Midbrain (tissue), 1 donor: ENCODE measurements at places on chromosomes 2 and 18.

DNA sequence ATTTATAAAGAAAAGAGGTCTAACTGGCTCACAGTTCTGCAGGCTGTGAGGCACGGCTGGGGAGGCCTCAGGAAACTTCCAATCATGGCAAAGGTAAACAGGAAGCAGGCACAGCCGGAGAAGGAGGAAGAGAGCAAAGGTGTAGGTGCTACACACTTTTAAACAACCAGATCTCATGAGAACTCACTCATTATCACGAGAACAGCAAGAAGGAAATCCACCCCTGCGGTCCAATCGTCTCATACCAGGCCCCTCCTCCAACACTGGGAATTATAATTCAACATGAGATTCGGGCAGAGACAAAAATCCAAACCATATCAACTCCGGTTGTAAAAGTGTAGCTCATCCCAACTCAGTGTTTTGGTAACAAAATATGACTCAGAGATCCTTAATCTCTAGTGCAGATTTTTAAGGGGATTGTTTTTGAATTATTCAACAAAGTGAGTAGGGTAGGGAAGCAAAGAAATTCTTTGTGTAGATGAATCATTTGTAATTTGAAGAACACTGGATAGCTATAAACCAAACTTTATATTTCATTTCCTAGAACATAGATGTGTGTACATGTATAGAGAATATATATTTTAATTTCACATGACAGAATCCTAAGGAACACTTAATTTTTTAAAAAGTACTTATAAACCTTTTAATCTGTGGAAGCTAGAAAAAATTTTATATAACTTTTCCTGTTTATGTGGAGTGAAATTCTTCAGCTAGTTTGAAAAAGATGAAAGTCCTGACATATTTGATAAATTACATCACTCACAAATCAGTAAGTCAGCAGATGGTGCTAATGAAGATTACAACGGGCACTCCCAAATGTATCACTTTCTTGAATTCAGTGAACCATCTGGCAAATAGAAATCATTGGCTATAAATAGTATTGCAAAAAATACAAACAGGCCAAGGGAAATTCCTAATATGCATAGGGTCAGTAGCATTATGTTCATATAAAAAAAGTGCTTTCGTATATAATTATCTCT lies 130.1 kb downstream of the OLA1 start:
- DNase-seq, result no peak

DNA sequence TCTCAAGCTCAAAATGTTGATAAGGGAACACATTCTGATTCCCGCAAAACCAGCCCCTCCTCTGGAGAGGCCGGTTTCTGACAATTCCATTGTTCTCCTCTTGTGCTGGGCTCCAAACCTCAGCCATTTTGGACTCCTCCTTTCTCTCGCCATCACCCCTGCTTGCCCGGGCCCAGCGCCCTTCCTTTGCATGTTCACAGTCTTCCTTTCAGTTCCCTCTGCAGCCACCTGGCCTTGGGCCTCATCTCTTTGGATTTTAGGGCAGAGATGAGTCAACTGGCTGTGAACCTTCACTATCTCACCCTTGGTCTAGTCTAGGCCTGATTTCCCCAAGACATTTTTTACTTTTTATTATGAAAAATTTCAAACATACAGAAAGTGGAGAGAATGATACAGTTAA lies 155.9 kb upstream of the MAP3K20 start:
- no peak for DNase-seq

DNA sequence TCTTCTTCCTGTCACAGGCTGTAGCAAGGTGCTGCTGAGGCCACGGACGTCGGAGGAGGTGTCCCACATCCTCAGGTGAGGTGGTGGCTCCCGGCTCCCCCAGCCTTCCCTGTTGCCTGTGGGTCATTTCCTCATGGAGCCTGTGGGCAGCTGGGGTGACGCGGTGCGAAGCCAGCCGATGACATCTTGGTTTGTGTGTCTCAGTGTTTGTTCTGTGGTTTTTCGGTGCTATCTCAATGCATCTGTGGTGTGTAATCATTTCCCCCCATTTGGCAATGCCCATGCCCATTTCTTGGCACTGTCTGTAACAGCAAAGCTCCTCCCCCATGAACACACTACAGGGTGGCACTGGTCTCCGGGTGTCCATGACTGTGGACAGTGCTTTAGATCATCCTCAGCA lies 6.6 kb downstream of the D2HGDH start:
- DNase-seq, result no peak

- DNase-seq, result no peak
Observed at GRCh38 chr2:218400930-218401881, 1.5 kb downstream of the CTDSP1 start.

GRCh38 chr2:26401739-26402541 lies at the start of gene DRC1:
Gene DRC1 (plus strand): TSS chr2:26401920. CDS start chr2:26401990, 70 bp downstream.
- DNase-seq, result peak; percentile 59

DNA sequence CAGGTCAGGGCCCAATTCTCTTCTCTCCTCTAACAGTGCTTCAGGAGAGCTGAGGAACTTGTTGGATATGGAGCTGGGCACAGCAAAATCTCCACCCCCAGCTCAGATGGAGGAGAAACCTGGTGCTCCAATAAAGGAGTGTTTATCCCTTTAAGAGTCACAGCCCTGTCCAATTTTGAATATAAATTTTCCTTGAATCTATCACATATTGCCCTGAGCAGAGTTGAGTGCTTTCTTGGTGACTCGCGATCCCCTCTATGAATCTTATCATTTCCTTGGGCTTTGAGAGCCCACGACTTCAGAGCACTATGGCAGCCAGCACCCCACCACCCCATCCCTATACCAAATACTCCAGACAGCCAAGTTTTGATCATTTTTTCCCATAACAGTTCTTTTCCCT lies 34.4 kb upstream of the SMAD7 start:
- DNase-seq, result no peak

DNA sequence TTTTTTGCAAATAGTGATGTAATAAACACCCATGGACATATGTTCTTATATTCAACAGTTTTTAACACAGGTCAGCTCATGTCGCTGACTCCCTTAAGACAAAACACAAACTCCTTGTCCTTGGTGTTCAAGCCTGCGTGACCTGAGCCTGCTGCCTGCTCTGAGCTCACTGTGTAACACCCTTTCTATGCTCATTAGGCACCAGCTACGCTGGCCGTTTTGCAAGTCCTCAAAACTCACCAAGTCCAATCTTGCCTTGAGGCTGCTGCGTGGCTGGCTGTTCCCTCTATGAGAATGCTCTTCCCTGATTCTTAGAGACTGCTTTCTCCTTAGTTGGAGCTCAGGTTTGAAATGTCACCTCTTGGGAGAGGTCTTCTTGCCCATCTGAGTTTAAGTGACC lies 100.5 kb upstream of the GLI2 start:
- DNase-seq, result no peak

GRCh38 chr18:43876748-43877147 lies 599.5 kb upstream of the SYT4 start:
- no peak for DNase-seq

DNA sequence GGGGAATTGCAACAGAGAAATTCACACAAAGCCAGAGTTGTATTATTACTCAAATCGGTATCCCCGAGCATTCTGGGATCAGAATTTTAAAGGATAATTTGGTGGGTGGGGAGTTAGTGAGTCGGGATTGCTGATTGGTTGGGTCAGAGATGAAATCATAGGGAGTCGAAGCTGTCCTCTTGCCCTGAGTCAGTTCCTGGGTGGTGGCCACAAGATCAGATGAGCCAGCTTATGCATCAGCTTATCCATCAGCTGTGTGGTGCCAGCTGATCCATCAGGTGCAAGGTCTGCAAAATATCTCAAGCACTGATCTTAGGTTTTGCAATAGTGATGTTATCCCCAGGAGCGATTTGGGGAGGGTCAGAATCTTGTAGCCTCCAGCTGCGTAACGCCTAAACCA lies 34.3 kb upstream of the ITM2C start:
- DNase-seq, result no peak

DNA sequence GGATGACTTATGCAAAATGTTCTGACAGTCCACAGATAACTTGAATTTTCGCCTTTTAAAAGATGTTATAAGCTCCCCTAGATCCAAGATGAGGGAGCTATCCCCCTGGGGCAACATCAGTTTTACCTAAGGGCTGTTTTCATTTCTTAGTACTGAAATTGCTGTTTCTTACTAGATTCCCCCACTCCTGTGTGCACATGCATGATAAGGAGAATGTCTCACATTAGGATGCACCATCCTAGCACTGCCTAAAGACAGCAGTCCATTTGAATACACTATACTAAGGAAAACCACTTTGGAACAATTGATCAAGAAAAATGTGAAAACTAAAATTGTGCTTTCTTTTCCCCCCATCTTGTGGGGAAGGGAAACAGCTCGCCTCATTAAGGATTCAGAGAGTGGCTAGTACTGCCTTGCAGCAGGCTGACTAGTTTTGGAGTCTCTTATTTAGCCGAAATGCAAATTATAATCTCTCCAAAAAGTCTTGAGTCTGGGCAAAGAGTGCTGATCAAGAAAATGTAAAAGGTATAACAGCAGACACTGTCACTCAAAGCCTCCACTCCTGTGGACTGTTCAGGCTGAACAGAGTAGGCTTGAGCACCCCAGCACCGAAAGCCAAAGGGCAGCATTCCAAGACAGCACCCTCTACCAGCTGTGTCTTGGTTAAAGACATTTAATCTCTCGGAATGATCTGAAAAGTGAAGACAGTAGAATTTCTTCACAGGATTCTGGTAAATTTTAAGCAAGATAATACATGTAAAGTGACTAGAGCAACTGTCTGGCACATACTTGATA lies 65.0 kb downstream of the ZNF385B start:
- DNase-seq, result no peak

- DNase-seq, result no peak
Observed at GRCh38 chr2:11419781-11420180, 46.2 kb downstream of the E2F6 start.

- DNase-seq, result no peak
Observed at GRCh38 chr2:1581965-1582625, 162.2 kb downstream of the PXDN start.

DNA sequence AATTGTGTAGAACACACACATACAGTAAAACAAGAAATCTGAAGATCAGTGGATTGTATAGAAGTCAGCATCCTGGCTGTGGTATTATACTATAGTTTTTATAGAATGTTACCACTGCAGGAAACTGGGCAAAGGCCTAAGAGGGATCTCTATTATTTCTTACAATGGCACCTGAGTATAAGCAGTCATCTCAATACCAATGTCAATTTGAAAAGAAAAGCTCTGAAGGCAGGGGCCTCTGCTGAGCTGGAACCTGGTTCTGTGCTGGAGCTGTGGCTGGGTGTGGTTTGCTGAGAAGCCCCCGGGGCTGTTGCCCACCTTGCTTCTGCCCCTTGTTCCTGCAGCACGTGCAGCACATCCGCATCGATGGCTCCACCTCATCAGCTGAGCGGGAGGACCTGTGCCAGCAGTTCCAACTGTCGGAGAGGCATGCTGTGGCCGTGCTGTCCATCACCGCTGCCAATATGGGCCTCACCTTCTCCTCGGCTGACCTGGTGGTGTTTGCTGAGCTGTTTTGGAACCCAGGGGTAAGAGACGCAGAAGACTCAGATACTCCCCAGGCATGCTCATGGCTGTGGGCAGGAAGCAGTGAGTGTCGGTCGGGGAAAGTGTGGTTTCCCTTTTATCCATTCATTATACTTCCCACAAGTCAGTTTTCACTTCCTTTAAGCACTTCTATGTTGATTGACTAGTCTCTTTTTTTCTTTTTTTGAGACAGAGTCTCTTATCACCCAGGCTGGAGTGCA lies 23.5 kb upstream of the RPL37A start:
- no peak for DNase-seq

DNA sequence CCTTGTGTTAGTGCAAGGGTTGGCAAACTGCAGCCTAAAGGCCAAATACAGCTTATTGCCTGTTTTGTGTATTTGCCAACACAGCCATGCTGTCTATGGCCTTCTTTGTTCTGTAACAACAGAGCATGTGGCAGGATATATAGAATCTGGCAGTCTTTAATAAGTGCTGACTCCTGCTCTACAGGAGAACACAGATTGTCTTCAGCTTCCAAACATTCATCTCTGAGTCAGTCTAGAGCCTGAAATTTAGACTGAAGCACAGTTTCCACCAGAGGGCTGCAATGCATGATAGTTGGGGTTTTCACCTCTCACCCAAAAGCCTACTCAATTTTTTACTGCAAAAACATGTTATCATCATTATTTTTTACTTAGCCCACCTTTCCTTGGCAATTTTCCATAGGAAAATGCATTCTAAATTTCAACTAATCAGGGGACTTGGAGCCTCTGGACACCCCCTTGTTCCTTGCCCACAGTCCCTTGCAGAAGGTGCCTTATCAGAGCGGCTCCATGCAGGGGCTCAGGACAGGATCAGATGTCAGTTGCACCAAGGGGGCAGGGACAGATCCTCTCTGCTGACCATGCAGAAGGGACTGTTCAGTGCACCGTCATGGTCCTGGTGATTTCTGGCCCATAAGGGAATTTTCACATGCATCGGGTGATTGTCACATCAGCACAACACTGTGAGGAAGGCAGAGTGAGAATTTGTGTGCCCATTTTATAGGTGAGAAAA lies 12.4 kb downstream of the IL37 start:
- DNase-seq, result no peak

DNA sequence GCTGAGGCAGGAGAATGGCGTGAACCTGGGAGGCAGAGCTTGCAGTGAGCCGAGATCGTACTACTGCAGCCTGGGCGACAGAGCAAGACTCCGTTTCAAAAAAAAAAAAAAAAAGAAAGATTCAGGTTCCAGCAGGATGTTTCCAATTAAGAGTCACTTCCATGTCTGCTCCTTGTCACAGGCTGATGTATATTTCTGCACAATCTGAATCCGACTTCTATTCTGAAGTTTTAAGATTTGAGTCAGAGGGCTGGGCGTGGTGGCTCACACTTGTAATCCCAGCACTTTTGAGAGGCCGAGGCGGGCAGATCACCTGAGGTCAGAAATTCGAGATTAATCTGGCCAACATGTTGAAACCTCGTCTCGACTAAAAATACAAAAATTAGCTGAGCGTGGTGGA lies 24.7 kb downstream of the SNRPD1 start:
- DNase-seq, result no peak

- DNase-seq, result no peak
Observed at GRCh38 chr2:13335862-13336535, 619.3 kb downstream of the TRIB2 start.

DNA sequence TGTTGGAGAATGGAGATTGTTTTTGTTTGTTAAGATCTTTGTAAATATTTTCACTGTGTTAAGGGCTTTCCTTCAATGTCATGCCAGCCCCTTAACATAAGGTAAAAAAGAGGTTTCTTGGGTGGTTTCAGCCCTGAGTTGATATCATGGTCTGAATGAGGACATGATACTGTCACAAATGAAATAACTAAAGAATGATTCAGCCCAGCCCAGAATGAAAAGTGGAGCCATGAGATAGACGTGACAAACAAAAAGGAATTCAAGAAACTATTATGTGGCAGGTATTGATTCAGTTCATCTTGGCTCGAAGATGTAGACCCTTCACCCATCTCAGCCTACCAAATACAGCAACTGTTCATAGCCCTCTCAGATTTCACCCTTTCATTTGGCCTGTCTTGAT lies 88.6 kb upstream of the TTN start:
- DNase-seq, result no peak

- DNase-seq, result no peak
Observed at GRCh38 chr2:122867941-122868340, 1112.5 kb downstream of the TSN start.

DNA sequence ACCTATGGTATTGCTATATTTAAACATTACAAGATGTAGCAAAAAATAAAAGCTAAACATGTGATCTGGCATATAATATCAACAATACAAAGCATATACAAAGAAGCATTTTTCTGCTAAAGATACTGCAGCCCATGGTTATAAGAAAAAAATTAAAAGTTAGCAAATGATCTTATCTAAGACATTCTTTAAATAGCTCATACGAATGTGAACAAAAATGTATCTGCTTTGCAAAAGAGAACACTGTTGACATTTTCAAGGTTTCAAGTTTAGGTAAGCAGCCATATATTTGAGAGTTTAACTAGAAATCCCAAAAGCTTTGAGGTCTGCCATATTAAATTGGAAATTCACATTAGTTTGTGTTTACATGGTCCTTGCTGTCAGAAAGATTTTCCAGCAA lies 301.0 kb upstream of the SLC39A10 start:
- no peak for DNase-seq
